ENCODE measurements at places on chromosomes 12 and 14. TPM values are rescaled to one million over a fixed set of nuclear protein-coding genes. Genes with fewer than 3 reads are reported as not detected.

GRCh38 chr14:95268350-95268749 is 51.4 kb downstream of the CLMN start:
- no peak overlapping the region for H3K4me3 ChIP-seq
- H3K4me1 ChIP-seq: 0 out of 2 replicates have a peak, but pooled peaks cover 7% of the 10 kb centered on the region
- H3K36me3 ChIP-seq: no peaks in the 10 kb centered on the region
- no peak for DNase-seq
- no peak overlapping the region for H3K27ac ChIP-seq

DNA sequence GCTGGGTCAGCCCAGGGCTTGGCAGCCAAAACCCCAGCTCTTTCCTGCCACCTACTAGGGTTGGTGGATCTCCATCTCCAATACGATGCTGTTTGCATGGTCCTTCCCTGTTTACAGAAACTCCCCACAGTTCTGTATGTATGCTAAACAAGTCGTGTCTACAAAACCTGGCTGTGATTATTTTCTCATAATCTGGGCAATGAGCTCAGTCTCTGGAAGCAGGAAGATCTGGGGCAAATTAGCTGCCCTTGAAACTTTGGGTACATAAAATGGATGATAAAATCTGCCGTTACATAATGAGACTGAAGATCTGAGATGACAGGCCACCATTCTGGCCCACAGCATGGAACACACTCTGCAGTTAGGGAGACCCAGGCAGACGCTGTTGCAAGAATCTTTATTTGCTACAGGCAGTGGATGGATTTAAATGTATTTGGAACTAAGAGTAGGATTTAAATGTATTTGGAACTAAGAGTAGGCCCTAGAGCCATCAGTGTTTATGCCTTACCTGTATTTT is 31.7 kb downstream of the ACADS start:
- H3K36me3 ChIP-seq: no peaks in the 10 kb centered on the region
- no peaks in the 10 kb centered on the region for H3K27me3 ChIP-seq
- no peak overlapping the region for H3K27ac ChIP-seq
- peaks cover 5% of the 10 kb centered on the region for H3K4me1 ChIP-seq
- no peak for DNase-seq

GRCh38 chr14:55200651-55201050 is 9.3 kb upstream of the DLGAP5 start:
- H3K36me3 ChIP-seq: no peaks in the 10 kb centered on the region
- no peak for DNase-seq
- no peak overlapping the region for H3K4me3 ChIP-seq
- no peaks in the 10 kb centered on the region for H3K27me3 ChIP-seq
- 0 out of 2 replicates have a peak overlapping the region, but pooled peaks have one; percentile 21 for H3K27ac ChIP-seq

DNA sequence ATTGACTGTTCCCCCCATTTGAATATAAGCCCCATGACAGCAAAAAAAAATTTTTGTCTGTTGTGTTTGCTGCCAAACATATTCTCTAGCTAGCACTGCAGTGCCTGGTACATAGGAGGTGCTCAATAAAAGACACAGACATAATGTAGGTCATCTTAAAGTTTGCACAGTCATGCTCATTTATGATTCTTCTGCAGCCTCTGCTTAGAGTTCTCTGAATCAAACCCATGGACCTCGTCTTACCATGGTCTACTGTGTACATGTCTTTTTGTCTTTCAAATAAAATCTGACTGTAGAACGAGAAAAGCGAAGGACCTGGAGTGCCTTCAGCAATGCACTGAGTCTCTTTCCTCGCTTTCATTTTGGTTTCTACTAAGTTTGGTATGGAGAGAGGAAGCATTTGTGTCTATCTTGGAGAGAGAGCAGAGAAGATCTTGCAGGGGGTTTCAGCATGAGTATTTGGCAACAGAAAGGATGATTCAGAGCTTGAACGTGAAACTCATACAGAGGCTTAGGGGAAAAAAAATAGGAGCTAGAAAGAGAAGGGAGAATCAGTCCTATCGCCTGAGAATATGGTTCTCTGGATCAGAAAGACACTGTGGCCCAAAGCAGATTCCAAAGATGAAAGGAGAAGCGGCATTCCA is 38.8 kb upstream of the TMCC3 start:
- 0 out of 2 replicates have a peak, but pooled peaks cover 6% of the 10 kb centered on the region for H3K4me1 ChIP-seq
- no peak overlapping the region for H3K4me3 ChIP-seq
- DNase-seq: no peak
- H3K27ac ChIP-seq: no peak overlapping the region
- no peaks in the 10 kb centered on the region for H3K27me3 ChIP-seq

KCNC2 gene
- 0.10 TPM for total RNA-seq

CYP27B1 gene
- 2.7 TPM for total RNA-seq

Data from GM23338 (cell line).